ENCODE measurements at places on chromosomes 1 and 21.

DNA sequence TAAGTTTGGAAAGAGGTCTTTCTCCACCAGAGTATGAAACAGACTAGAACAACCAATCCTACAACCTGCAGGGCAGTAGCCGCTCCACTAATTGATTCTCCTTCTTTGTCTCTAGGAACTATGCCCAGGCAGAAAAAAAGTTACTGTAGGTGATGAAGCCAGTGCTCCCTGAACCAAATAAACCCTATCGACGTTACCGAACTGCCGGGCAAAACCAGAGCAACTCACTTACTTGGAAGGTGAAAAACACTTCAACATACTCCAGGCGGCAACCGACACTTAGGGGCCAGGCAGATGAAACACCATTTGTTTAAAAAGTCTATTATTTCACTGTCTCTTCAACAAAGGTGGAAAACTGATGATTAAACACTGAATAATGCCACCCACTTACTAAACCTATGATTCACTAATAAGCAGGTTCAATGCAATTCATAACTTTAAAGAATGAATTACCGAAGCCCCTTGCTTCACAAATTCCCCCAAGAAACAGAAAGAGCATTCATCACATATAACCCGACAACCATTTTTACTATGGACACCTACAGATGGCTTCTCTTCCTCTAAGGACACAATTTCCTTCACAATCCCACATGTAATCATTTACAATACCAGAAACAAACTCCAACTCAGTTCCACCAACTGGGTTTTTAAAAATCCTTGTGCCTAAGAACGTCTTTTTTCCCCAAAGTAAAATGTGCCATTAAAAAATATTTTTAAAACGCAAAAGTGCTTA, 1.6 kb downstream of the NRIP1 start:
- DNase-seq = no peak

DNA sequence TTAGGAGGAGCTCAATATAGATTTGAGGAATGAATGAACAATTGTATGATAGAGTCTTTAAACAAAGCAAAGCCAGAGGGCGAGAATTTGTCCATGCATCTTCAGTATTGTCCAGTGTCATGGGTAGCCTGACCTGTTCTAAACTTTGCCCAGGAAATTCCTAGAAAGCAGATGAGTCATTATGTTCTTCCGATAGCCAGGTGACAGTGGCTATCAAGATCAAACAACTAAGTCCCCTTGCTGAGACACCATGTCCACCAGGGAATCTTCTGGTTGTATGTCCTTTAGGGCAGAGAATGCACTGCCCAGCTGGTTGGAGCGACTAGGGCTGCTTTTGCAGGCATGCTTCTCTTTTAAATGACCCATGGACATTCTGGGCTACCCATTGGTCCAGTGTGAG, 1.8 kb upstream of the SLC26A9 start:
- DNase-seq = no peak

DNA sequence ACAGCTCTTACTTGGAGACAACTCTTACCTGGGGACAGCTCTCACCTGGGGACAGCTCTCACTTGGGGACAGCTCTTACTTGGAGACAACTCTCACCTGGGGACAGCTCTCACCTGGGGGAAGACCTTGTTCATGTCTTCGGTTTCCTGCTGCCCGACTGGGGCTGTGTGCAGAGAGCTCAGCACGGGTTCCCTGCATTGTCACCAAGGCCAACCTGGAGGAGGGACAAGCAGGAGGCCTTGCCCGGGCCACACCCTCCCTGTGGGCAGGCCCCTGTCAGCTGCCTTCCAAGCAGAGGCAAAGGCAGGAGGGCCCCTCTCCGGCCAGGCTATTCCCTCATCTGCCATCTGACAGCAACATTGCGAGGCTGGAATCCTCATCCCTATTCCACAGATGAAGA, at the start of gene LDLRAD1:
Gene LDLRAD1, minus strand, starts transcription at position 208 of the 400 bp plus-strand sequence. Its CDS starts 74 bp downstream, at position 134.
- DNase-seq = no peak

DNA sequence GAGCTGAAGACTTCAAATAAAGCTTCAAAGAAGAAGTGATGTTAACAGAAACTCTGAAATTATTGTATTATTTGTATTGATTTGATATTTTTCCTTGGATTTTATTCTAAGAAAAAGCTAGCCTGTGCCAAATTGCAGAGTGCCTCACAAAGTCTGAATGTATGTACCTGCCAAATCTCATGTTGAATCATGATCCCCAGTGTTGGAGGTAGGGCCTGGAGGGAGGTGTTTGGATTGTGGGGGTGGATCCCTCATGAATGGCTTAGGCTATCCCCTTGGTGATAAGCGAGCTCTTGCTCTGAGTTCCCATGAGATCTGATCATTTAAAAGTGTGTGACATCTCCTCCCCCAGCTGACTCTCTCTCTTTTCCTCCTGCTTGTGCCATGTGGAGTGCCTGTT, 43.6 kb downstream of the ACKR1 start:
- no peak for DNase-seq

- no peak for DNase-seq
These were observed 262.8 kb upstream of the PBX1 start for GRCh38 chr1:164296172-164296571.

- no peak for DNase-seq
These were observed 2.5 kb upstream of the PCBP3 start for GRCh38 chr21:45640888-45641479.

Measured in NCI-H446 treated with DMSO at 0.1 percent for 48 hours (cell line).